Left renal cortex interstitium (tissue), 4 donors: ENCODE measurements at places on chromosomes 1 and 21.

GRCh38 chr21:33244779-33245105 lies 15.0 kb downstream of the IFNAR2 start:
- no peak for DNase-seq

GRCh38 chr1:18681423-18681835 lies 50.8 kb downstream of the PAX7 start:
- DNase-seq: no peak

DNA sequence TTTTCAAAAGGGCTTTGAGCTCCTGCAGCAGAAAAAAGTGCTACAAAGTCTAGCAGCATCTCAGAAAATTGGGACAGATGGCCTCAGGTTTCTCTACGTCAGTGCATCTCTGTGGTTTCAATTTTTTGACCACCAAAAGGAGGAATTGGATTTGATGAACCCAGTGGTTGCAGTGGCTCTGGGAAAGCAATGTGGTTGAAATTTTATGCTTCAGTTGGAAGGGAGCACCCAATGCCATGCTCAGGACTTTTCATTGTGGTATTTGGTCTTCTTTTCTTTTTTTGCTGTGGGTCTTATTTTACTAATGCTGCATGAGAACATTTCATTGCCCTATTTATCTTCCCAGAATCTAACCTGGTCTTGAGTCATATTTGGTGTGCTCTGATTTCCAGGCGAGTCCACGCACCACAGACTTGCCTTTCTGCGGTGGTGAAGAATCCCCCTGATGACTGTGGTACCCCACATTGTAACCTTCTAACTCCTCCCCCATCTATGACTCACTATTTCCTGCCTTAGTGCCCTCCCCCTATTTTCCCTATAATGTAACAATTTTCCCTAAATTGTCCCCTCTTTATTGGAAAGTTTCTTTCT lies 56.7 kb downstream of the S1PR1 start:
- no peak for DNase-seq

DNA sequence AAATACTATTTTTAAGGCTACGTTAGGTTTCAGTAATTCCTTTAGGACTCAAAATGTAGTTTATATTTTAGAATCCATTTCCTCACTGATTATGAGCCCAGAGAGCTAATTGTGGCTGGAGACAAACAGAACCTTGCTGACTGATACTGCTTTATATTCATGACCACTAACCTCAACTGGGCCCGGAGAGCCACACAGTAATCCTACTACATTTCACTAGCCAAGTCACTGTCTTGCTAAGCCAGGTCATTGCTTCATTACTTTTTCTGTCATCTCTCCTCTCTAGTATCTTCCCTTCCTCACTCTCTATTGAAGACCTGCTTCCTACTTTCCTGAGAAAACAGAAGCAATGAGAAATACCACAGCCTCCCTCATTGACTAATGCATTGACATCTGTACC lies 24.7 kb downstream of the IL23R start:
- DNase-seq: no peak

DNA sequence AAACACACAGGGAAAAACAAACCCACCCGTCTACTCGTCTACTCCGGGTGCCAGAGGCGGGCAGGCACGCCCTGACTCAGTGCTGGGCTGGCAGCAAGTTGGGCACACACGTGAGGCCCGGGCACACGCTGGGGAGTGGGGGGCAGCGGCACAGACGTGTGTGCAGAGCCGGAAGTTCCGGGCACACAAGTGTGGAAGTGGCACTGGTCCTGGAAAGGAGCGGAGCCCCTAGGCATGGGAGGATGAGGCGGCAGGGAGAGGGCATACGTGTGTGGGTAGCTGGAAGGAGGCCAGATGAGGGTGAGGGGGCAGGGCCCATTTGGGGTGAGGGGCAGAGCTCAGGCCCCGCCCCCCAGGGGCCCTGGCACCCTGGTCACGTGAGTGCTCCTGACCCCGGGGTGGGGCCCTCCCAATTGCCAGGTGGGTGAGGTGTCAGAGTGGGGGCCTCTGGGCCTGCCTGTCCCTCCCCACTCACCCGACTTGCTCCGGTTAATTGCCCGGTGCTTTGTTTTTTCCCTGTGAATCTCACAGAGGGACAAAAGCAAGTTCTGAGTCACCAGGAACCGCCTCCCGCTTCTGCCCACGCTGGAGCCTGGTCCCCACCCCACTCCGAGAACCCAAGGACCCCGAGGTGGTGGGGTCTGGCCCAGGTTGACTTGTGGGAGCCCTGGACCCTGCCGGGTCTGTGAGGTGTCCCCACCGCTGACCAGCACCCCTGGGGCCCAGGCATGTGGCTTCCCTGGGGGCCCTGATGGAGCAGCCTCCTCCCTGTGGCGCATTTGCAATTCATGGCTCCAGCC lies 104.8 kb upstream of the CASZ1 start:
- no peak for DNase-seq

DNA sequence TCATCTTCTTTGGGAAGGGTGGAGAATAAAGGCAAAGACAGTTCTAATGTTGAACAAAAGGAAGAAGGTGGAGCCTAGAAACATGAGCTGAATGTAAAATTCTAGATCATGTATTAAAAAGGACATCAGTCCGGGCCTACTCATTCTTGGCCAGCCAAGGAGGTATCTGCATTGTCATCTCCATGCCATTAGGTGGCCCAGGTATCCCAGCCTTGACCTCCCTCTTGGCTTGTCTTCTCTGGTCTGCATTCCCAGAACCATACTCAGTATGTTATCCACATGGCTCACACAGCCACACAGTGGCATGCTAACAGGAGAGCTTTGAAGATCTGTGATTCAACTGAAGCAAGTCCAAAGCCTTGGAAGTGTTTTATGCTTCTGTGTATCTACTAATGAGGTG lies 369.8 kb upstream of the KAZN start:
- DNase-seq: no peak
